ENCODE measurements at places on chromosomes 11 and 22.

DNA sequence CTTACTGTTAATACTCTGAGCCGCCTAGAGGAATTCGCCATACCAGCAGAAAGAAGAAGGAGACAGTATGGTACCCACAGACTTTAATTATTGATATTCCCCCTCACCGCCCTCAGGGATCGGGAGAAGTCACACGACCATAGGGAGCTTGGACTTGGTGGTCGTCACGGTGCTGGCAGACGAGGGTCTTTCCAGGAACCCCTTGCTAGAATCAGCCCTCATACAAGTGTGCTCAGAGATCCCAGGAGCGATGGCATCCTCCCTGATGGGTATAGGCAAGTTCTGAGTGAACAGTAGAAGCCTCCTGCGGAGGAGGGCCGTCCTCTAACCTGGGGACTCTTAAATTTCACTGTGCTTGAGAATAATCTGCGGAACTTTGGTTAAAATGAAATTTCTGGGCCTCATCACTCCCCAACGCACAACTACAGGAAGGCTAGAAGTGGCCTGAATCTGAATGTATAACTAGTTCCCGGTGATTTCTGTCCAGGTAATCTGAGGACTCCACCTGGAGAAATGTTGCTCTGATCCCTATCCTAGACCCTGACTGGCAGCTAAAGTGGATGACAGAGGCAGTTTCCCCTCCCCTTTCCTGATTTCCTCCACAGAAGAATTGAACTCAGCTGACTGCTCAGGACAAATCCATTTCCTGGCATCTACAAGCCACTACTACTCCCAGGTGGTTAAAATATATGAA lies 4.5 kb downstream of the VSIG2 start:
- DNase-seq, result no peak

- DNase-seq, result no peak
Measured at GRCh38 chr11:10379871-10380568, 75.0 kb upstream of the AMPD3 start.

- DNase-seq, result no peak
Measured at GRCh38 chr11:12029738-12030363, 21.4 kb upstream of the DKK3 start.

GRCh38 chr11:85679576-85679975 lies 6.4 kb downstream of the CCDC89 start:
- DNase-seq, result no peak

DNA sequence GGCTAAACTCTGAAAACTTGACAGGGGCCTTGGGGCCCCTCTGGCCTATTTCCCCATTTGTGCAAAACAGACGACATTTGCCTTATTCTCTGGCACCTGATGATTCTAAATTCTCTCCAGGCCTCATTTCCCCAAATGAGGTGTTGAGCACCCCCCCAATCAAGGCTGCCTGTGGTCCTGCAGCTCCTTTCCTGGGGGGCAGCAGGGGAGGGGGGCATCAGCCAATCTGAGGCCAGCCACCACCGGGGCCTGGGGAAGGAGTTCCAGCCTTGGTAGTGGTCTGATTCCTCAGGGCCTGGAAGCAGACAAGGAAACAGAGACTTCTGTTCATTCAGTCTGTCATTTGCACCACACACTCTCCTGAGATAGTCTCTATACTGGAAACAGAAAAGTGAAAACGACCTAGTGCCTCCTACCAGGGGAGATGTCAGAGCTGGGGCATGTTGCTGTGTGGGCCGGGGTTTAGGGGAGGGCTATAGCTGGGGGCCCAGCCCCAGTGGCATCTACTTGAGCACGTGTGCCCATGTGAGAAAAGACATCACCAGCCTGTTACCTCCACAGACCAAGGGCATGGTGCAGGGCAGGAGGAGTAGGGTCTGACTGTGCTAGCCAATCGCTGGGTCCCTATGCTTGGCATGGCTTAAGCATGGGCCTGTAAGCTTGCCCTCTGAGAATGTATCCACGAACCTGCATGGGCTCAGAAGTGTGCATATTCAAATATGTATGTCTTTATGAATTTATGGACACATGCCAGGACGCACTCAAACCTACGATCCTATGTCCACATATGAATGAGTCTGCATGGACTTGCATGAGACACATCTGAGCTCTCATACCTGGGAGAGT lies 1.8 kb upstream of the TPBGL start:
- DNase-seq, result no peak

All from midbrain (tissue), 1 donor.